Glutamatergic neuron (in vitro differentiated cells): ENCODE measurements at places on chromosomes 3 and 15.

GRCh38 chr15:88108991-88109390 is 147.5 kb downstream of the NTRK3 start:
- no peak for DNase-seq

DNA sequence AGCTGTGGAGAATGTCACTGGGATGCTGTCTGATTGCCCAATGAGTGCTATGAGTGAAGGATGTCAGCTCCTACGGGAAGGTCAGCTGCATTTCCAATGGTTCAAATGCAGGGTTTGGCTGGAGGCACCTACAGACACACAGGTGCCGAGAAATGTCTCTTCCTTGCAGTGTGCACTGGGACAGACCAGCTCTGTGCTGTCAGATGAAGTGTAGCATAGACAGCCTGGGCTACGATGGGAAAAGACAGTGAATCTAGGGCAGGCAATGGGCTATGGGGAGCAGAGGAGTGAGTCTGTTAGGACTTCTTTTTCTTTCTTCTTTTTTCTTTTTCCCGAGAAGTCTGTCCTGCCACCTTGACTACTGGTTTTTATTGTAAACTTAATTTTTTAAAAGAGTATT is 223.1 kb upstream of the EOMES start:
- no peak for DNase-seq

DNA sequence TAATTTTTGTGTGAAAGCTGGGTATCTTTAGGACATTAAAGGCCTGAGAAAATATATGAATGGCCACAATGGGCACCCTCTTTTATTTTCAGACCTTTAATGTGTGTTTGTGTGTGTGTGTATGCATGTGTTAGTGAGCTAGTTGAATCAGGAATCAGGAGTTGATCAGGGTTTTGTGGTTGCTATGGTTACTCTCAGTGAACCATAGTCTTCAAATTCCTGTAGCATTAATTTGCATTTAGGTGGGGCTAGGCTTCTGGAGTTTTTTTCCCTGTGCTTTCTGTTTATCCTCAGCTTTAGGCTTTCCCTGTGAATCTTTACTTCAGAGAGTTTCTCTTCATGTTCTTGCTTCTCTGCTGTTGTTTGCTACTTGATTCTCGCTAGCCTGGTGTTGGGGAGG is 122.0 kb upstream of the ONECUT1 start:
- no peak for DNase-seq

- no peak for DNase-seq
Measured at GRCh38 chr3:141816958-141817357, 53.8 kb downstream of the GRK7 start.

DNA sequence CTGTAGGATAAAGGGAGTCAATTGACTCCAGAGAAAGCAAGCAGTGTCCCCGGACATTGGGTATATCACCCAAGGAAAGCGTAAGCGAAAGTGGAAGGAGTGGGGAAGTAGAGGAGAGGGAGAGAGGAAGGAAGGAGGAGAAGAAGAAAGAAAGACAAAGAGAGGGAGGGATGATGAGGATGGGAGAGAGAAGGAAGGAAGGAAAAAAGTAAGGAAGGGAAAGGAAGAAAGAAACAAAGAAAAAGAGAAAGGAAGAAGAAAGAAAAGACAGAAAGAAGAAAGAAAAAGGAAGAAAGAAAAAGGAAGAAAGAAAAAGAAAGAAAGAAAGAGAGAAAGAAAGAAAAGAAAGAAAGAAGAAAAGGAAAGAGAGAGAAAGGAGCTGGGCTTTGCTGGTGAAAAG is 839 bp downstream of the DNASE1L3 start:
- DNase-seq = no peak

DNA sequence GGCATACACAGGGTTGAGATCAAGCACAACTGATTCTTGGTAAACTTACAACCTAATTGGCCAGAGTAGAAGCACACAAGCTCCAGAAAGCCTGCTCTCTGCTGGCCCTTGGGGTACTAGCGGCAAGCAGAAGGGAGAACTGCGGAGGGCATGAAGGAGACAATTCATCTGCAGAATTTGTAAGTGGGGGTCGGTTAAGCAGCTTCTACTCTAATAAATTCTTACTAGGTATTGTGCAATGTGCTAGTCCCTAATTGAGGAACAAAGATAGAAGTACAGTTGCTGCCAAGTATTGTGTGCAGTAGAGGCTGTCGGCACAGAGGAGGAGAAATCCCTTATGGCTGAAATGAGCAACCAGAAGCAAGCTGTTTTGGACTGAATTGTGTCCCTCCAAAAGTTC is 91.2 kb upstream of the VEPH1 start:
- no peak for DNase-seq

DNA sequence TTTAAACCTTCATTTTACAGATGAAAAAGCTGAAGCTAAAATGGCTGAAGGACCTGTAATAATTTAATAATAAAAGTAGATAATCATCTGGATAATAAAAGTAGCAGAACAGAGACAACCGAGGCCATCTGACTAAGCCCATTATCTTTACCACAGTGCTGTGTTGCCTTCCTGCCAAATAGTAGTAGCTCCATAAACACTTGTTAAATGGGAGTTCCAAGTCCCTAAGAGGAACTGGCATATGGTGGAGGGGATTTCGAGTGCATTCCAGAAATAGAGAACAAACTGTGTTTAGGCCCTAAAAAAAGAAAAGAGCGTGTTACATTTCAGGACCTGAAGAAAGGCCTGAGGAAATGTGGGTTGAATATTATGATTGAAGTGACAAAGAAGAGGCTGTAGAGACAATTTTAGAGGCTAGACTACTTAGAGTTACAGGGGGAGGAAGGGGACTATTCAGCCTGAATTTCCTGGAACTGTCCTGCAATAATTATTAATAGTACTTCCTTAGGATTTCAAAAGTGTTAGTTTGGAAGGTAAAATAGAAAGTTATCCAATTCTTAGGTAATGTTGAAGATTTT is 424.3 kb downstream of the ROBO2 start:
- DNase-seq = no peak

DNA sequence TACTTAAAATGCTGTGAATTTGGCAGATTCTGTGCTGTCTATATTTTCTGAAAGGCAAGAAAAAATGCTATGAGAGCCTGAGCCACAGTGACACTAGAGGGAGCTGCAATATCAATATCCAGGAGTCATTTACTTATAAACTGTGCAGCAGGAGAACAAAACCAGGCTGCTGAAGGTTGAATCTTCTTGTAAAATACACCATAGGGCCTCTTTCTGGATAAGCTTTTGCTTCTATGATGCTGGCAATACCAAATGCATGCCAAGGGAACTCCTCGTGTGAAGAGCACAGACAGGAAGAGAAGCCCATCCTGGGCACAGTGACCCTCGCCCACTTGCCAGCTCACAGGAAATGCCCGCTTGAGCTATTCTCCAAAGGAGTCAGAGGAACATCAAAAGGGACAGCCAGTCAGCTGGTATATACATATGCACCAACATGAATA is 48.0 kb upstream of the TSPAN3 start:
- no peak for DNase-seq

DNA sequence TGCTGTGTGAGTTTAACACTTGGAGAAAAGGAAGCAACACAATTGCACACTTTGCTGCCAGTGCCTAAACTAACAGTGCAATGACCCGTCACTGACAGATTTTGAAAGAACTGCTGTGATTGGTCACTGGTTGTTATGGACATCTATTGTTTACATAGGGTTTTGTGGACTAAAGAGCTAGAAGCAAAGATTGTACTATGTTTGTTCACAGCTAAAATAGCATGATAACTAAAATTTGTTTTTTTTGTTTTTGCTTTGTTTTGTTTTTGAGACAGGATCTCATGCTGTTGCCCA is 112.4 kb upstream of the GOLGA8J start:
- no peak for DNase-seq

DNA sequence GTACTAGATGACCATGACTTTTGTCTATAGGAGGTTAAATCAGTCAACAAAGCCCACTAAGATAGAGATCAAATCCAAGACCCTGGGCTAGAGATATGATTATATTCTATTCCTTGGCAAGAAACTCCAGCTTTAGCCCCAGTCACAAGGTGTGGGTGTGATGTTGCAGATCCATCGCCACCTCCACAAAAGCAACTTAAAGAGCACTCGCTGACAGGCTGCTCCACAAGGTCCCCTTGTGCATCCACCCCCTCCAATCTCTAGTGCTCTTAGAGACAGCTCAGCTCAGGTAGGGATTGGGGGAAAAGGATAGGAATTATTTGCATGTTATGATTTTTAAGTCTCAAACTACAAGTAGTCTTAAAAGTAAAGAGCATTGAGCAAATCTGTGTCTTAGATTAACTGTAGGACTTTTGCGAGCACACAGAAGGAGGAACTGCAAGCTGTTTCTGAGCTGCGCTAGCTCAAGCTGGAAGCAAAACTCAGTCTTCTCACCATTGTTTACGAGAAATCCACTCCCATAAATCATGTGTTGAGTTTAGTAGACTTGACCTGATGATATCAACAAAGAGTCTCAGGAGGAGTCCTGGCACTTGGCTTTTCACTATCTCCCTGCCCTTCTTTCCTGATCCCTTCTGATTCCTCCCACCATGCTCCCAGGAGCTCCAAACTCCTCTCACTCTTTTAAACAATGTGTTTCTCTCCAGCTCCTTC is 177.6 kb downstream of the STAC start:
- no peak for DNase-seq
